ENCODE measurements at places on chromosomes 4 and X.
A peak's percentile ranks its signal among the peaks of the same experiment; 100 is the strongest.

GRCh38 chr4:98692411-98692810 is 34.0 kb upstream of the TSPAN5 start:
- no peak for DNase-seq

GRCh38 chr4:7415927-7416686 is 18.6 kb downstream of the PSAPL1 start:
- no peak for DNase-seq

- no peak for DNase-seq
These were observed 51.2 kb downstream of the DCUN1D4 start for GRCh38 chr4:51894059-51894645.

DNA sequence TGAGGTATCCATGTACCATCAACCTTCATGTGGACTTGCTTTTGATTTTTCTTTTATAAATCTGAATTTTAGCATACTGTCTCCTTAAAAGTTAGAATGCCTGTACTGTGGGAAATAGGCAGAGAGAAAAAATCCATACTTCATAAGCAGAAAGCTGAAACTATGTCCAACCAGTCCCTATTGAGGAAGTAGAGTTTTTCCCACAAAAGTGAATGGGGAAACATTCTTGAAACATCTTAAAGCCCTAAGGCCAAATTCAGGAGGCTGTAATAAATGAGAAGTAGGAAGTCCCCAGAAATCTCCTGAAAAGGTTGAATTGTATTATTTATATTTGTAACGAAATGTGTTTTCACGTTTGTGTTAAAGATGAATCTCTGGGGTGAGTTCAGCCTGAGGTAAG is 56.3 kb downstream of the ENOX2 start:
- no peak for DNase-seq

GRCh38 chrX:40167850-40168479 is 70.2 kb upstream of the BCOR start:
- peak; percentile 56 for DNase-seq

DNA sequence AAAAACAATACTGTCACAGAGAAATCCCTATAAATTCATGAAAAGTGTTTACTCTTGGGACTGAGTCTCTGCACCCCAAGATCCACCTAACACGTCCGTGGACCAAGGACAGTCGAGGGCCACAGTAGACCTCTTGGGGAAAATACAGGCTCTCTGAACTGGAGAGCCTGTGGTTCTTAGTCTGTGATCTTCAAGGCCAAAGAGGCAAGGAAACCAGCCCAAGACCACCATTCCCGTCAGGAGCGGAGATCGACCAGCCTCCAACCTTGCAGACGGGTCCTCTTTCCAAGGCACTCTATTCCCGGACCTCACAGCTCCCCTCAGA is 1.6 kb upstream of the APBB2 start:
- no peak for DNase-seq

- DNase-seq = peak; percentile 14
These were observed 2.9 kb downstream of the ARHGAP4 start for GRCh38 chrX:153922932-153923857.

DNA sequence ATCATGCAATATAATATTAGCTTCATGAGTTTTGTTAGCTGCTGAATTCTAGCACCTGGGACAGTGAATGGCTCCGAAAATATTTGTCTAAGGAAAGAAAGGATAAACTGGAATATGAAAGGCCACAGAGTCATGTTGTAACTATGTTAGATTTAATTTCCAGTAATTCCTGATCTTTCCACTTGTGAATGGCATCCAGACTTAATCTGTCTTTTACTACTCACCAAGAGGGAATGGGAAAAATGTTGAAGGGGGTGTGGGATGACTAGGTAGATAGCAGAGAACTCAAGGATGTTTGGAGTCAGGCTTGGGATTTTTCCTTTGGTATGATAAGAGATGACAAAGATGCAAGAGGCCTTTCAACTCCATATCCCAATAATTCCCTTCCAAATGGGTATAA is 9.4 kb downstream of the ADH6 start:
- DNase-seq = no peak

DNA sequence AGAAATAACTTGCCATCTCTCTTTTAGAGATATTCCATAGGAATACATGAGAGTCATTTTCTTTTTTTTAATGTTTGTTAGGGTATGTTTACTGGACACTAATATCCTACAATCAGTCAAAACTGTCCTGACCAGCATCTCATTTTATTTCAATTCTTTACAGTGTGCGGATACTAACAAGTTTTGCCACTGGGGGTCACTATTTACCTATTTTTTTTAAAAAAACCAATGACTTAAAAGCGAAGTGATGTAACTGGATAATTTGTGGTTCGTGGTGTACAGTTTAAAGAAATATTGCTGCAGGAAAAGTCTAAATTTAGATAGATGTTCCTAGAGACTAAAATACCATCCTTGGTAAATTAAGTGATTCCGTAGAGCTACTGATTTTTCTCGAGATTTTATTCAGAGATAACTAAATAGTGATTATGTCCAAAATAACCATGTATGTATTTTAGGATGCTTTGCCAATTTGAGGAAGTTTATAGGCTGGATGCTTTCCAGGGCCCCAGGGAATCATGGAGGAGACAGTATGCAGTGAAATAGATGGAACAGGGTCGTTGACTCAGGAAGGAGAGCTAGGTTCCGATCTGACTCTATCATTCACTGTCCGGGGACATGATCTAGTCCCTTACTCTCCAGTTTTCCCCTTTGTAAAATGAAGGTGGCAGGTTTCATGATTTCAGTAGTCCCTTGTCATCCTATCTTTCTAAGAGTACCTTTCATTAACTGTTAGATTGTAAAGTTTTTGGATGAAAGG is 34.0 kb upstream of the GNPDA2 start:
- DNase-seq = peak; percentile 40

GRCh38 chrX:2583194-2584162 is 82.7 kb upstream of the DHRSX start:
- no peak for DNase-seq

- DNase-seq = no peak
These were observed 47.5 kb downstream of the SEPTIN11 start for GRCh38 chr4:76997077-76997476.

DNA sequence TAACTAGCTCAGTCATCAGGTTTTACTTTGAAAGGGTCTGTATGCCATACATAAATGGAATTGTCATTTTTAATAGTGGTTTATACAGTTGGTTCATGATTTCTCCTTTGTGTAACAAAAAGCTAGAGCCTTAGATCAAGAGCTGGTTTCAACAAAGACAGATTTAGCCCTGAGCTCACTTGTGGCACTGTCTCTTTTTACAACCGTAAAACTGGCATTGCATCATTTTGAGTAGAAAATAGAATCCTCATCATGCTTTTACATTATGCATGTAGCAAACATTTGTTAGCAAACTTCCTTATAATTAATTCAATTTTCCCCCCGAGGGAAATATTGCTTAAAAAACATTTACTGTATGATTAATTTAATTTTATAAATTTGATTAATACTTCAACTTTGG is 1871.5 kb downstream of the ARAP2 start:
- DNase-seq = no peak

DNA sequence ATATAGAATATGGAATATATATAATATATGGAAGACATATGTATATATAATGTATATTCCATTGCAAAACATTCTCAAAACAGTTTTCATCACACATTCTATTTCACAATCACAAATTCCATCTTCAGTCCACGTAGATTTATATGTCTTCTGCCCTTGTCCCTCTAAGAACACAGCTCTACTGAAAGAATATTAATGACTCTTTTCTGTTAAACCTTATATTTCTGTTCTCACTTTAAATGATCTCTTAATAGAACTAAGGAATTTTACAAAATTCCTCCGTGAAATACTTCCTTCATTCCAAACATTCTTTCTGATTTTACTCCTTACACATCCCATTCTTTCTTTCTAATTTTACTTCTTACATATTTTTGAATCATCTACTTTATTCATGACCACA is 1043.1 kb upstream of the PABPC4L start:
- DNase-seq = no peak

- no peak for DNase-seq
These were observed 121.9 kb downstream of the GASK1B start for GRCh38 chr4:158050942-158051341.

- no peak for DNase-seq
These were observed 74.7 kb upstream of the SMAD1 start for GRCh38 chr4:145406970-145407369.

GRCh38 chrX:138150709-138151108 is 560.8 kb downstream of the FGF13 start:
- DNase-seq = no peak

DNA sequence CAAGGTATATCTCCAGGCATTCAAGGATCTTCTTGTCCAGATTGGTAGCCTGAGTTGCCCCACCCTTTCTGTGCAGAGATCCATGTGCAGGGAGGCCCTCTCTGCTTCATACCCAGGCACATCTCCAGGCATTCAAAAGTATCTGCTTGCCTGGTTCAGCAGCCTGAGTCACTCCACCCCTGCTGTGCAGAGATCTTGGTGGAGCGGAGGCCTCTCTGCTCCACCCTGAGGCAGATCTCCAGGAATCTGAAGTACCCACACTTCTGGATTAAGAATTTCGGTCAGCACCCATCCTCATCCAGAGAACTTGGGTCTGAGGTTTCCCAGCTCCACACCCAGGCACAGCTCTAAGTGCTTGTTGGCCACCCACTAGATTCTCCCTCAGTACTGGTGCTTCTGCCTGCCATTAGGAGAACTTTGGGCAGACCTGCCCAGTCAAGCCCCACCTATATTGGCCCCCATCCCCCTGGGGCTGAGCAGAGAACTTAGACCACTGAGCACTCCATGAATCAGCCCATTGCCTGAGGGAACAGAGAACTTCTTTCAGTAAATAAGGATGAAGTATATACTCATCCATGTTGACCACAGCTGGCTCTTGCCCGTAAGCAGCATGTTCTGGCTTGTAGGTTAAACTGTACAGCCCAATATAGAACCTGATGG is 199.5 kb upstream of the ZCCHC13 start:
- no peak for DNase-seq

DNA sequence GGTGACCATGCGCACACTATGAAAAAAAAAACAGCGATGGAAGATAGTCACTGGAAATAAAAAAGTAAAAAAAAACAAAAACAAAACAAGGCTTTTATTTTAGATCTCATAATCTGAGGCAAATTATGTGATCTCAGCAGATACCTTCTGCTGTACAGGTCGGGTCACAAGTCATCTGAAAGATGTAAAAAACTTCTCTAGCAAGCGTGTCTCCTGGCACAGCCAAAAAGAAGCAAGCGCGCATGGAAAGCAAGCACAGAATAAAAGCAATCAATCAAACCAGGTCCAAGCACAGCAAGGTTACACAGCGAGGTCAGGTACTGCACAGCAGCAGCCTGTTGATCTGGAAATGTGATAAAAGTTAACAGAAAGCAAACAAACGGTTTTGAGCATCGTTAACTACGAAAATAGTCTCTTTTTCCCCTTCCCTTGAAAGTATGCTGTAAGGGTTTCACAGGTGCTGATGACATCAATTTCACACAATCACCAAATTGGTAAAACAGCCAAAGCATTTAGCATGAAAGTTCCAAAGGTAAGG is 79.3 kb upstream of the MTNR1A start:
- no peak for DNase-seq

DNA sequence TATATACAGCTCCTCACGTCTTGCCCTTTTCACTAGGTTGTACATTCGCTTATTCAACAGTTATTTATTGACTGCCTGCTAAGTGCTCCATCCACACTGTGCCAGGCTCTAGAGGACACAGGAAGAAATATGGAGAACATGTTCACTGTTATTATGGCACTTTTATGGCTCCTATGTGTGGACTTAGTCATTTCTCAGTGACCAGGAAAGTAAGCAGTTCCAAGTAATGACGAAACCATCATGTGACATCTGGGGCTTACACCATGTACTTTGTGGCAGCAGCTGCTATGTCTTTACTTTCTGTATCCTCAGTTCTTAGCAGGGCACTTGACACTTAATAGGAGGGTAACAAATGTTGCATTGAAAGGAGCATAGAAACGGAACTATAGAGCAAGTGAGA is 278.0 kb downstream of the ANK2 start:
- DNase-seq = no peak

GRCh38 chr4:54971474-54971950 is 153.9 kb downstream of the KDR start:
- DNase-seq = peak; percentile 19

DNA sequence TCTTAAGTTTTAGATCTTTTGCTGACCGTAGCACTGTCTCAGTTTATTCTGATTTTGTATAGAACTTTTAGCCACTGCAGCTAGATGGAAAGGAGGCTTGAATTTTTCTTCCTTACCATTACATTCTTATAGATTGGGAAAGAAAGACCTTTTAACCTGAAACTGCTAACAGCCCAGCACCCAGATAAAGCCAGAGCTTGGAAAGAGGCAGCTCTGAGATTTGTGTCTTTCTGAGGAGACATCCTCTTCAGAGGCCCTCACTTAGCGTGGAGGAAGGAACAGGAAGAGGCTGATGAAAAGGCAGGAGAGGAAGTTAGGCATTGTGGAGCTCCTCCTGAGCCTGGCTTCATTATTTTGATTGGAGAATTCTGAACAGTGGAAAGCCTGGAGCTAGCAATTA is 35.1 kb downstream of the ATG4A start:
- DNase-seq = no peak

DNA sequence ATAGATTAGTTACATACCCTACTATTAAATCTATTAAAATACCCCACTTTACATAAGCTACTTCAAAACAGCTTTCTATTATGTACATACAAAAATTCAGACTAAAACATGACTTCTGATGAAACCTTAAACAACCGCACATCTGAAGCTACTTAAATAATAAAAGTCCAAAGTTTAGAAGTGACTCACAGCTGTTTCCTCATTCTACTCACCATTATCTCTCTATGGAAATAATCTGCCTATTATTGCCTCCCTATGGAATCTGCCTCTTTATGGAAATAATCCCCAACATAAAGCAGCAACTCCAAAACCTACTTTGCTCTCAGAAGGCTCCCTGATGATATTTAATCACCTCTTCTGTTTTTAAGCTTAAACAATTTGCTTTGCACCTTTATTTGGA is 15.7 kb upstream of the BANK1 start:
- DNase-seq = no peak

- DNase-seq = peak; percentile 3
These were observed 49.3 kb upstream of the EFHC2 start for GRCh38 chrX:44392767-44393166.

DNA sequence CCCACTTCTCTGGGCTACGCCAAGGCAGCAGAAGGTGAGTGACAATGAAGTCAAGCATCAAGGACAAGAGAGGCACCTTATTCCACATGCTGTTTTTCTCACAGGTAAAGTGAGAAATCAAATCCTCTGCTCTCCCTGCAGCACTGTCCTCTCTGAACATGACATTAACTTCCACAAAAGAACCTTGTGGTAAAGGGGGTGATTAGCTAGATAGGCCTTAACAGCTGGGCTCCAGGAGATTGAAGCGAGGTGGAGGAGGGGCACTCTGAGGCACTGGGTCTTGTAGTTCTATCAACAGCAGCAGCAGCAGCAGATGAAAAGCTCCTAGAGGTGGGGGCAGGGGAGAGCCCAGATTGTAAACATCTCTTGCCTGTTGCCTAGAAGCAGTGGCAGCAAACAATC is 96.8 kb upstream of the CXXC4 start:
- peak; percentile 93 for DNase-seq

GRCh38 chrX:20595928-20596575 is 329.3 kb upstream of the RPS6KA3 start:
- DNase-seq = no peak

- DNase-seq = no peak
These were observed 330.5 kb upstream of the AADAT start for GRCh38 chr4:170420255-170420693.

- DNase-seq = no peak
These were observed 135.5 kb downstream of the SOWAHB start for GRCh38 chr4:76762137-76763130.

Measured in NCI-H2227 treated with DMSO at 0.1 percent for 48 hours (cell line).